ENCODE measurements at places on chromosomes 4 and X.

GRCh38 chr4:156169011-156169410, 215.3 kb upstream of the CTSO start:
- peak; percentile 4 for DNase-seq

GRCh38 chr4:2054217-2054616, 4.9 kb upstream of the NAT8L start:
- no peak for DNase-seq

DNA sequence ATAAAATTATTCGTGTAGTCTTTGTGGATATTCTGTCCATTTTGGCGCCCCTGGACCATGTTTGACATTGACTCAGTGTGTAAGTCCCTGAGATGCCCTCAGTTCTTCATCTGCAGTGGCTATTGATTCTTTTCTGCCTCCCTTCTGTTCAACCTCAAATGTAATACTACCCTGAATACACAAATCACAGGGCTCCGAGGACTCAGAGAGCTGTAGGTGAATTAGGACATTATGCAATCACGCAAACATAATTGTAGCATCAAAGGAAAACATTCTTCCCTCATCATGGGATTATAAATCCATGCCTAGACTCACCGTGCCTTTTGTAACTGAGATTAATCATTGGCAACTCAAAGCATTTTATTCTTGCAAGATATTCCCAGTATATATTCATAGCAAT, 161.4 kb upstream of the PACRGL start:
- DNase-seq = no peak

GRCh38 chr4:144906181-144906925, 191.6 kb downstream of the ANAPC10 start:
- no peak for DNase-seq

DNA sequence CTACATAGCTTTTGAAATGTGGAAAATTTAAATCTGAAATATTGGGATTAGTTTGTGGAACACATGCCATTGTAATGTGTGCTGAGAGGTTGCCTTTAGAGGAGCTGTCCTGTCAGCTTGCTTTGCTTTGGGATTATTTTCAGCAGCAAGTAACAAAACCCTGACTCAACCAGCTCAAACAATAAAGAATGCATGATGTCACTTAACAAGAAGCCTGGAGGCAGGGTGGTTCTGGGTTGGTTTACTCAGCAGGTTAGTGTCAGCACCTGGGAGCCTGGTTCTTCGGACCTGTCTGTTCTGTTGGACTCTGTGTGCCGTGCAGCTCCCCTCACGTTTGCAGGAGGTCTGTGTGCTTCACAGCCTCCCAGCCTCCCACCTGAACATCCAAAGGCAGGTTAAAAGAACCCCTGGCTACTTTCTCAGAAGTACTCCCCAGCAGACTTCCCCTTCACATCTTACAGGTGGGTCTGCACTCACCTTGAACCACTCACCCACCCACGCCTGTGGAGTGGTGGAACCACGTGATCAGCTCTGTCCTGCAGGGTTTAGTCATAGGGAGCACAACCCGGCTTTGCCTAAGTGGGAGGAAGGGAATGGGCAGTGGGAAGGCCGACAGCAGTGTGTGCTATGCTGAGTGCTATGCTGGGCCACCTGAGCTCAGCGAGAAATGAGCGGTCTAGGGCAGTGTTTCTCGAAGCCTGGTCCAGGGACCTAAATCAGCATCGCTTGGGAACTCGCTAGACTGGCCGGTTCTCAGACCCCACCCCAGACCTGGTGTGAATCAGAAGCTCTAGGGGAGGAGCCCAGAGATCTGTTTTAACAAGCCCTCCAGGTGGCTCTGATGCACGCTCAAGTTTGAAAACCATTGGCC, 20.4 kb downstream of the TMEM131L start:
- DNase-seq = peak; percentile 15

GRCh38 chr4:186272699-186273391, 6.9 kb downstream of the F11 start:
- DNase-seq = no peak

GRCh38 chr4:81494031-81494431, 22.3 kb upstream of the RASGEF1B start:
- DNase-seq = no peak

DNA sequence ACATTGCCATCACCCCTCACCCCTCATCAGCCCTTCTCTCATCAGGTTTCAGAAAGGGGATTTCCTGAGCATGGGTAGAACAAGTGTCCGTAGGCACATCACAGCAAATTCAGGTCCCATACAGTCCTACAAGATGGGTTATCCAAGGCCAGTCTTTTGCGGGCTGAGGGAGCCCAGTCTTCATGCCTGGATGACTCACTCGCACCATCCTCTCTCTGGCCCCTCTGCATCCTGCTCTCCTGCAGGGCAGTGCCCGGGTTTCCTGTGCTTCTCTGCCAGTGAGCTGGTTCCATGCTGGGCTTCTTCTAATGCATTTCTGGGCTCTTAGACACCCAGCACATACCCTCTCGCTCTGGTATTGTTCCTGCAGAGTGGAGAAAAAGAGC, 7.3 kb upstream of the INTS6L start:
- DNase-seq = no peak

- DNase-seq = no peak
These were observed 90.4 kb upstream of the VEGFC start for GRCh38 chr4:176883108-176883550.

DNA sequence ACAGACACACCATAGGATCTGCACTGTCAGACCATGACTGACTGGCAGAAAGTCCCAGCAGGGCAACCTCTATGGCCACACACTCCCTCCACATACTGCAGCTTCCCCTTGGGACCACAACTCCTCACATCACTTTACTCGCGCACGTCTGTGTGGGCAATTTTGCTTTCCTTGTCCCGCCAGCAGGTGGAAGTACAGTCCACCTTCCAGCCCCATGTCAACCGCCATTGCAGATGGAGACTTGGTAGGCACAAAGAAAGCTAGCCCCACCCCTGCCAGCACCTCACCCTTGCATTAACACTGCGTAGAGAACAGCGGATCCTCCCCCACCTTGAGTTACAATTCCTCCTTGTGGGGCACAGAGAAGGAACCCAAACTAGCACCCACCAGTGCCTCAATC, 74.4 kb upstream of the NAP1L2 start:
- DNase-seq = no peak

DNA sequence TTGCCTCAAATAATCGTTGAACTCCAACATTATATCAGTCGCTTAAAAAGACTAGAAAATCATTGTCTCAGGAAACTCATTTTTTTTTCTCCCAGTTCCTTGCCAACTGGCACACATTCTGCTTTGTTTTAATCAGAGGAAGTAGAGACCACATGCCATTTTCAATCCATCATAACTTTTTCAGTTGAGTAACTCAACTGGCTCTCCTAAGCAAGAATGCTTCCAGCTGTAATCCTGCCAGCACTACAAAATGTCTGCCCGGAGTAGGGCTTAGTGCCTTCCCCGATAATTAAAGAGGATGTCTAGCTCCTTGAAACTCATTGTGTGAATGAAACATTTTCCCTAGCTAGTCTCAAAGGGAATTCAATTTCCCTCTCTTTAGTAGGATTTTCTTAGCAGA, 33.0 kb downstream of the FREM3 start:
- no peak for DNase-seq

GRCh38 chr4:174244441-174244840, 39.0 kb downstream of the FBXO8 start:
- no peak for DNase-seq

DNA sequence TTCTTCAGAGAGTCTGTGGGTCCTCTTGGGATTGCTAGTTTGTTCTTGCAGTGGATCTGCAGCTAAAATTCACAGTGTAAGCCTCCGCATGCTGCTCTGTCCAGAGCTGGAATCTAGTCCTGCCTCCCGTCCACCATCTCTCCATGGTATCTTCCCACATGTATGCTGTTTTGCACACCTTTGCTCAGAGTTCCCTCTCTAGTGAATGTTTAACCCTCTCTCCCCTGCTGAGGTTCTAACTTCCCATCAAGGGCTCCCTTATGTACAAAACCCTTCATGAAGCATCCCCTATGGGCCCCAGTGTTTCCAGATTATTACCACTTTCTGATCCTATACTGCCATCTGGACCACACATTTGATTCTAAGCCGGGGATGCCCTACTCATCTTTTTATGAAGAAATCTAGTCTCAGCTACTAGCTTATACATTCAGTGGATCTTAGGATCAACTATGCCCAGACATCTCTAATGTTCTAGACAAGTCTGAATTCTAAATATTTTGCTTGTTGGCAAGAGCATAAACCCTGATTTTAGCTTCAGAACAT, 157.3 kb downstream of the CPEB2 start:
- no peak for DNase-seq

DNA sequence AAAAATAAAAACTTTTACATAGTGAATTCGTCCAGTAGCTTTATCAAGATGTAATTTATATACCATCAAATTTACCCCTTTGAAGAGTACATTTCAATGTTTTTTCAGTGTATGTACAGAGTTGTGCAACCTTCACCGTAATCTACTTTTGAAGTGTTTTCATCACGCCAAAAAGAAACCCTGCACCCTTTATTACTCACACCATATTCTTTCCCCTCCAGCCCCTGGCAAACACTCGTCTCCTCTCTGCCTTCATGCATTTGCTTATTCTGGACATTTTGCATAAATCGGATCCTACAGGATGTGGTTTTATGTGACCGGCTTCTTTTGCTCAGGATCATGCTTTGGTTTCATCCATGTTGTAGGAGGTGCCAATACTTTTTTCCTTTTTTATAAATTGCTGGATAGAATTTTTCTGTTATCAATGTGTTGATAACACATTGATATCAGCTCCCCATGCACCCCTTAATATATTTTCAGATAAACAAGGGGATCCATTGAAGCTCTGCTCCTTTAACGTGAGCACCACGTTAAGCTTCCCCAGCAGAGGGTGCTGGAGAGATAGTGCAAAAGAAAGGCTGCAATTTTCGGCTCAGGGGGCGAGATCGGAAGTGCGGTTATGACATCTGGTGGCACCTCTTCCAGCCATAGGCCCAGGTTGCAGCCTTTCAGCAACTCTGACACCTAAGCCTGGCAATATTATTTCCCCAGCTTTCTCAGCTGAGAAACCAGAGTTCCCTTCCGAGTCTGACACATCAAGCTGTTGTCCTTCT, 100.1 kb upstream of the VCX3B start:
- no peak for DNase-seq

DNA sequence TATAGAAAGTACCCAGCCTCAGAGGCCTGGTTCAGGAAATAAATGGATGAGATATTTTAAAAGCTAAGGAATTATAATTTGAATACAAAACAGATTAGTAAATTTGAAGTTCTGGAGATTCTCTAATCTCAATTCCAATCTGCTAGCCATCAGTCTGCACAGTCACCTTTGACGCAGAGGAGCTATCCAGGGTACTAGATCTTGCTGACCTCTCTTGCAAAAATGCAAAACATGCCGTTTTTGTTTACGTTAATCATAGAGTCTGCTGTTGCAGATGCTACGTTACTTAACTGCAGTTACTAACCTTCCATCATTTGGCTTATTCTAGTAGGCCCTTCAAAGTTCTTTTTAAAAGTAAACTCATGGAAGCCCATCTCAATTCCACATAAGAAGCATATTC, 10.4 kb downstream of the CCSER1 start:
- no peak for DNase-seq

GRCh38 chr4:151905197-151905596, 144.4 kb upstream of the GATB start:
- no peak for DNase-seq

DNA sequence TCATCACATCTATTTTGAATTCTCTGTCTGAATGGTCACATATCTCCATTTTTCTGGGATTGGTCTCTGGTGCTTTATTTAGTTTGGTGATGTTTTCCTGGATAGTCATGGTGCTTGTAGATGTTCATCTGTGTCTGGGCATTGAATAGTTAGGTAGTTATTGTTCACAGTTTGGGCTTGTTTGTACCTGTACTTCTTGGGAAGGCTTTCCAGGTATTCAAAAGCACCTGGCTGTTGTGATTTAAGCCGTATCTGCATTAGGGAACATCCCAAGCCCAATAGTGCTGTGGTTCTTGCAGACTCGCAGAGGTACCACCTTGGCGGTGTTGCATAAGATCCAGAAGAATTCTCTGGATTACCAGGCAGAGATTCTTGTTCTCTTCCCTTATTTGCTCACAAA, 44.6 kb downstream of the COL4A5 start:
- no peak for DNase-seq

- DNase-seq = no peak
These were observed at the start of gene TRPC3 for GRCh38 chr4:121951521-121952110. TSS of gene TRPC3 (minus strand) at chr4:121952060. CDS start at chr4:121951680, 380 bp downstream.

DNA sequence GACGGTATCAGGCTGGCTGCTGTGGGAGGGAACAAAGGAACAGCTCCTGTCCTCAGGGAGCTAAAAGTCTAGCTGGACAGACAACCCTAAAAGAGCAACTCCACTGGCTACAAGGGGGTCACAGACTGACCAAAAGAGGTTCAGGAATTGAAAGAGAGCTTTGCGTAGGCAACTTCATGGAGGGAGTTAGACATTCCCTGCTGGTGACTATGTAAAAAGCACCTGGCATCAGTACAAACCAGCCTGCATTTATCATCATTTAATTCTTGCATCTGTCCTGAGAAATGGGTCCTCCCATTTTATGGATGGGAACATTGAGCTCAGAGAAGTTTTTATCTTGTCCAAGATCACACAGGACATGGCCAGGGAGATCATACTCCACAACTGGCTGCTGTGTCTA, 1.4 kb upstream of the LGI2 start:
- DNase-seq = no peak

- no peak for DNase-seq
These were observed 65.3 kb downstream of the NYX start for GRCh38 chrX:41512394-41512793.

GRCh38 chr4:127622621-127622920, 10.2 kb upstream of the INTU start:
- DNase-seq = no peak

DNA sequence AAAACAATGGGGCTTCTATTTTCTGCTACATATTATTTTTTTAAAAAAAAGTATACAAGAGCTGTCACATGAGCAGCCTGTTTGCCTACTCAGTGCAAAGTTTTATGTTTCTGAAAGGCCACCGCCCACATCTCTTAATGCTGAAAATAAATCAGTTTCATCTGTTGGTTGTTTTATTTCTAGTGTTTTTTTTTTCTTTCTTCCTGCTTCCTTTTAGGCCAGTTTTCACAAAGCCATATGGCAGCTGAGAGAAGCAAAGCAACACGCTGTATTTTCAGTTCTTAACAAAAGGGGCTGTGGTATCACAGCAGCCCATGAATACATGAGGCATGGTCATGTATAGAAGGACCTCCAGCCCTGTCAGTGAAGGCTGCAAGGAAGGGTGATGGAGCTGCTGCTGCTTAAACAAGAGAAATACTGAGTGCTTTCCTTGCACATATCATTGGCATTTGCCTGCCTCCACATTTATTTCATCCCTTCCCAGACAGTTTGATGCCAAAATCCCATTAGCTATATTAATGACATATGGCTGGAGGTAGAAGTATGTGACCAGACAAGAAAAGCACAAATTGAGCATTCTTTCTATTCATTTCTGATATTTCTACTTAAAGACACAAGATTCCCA, 172.5 kb downstream of the PCDH18 start:
- DNase-seq = no peak

- DNase-seq = no peak
These were observed 3.0 kb upstream of the ATP1B4 start for GRCh38 chrX:120358737-120359456.

GRCh38 chrX:48071064-48071985, at the start of gene ZNF630:
TSS of gene ZNF630 (minus strand) at chrX:48071640. CDS start at chrX:48066886, 4,754 bp downstream.
- no peak for DNase-seq

All from SW 1271 (cell line).